ENCODE measurements at places on chromosomes 13 and 19. TPM values are rescaled to one million over a fixed set of nuclear protein-coding genes. Genes with fewer than 3 reads are reported as not detected.

The ZNF681 gene
- 3.4 TPM for total RNA-seq

The STARD13 gene
- total RNA-seq = 58.0 TPM

The KPNA3 gene
- 35.7 TPM for total RNA-seq

The TMEM255B gene
- 5.4 TPM for total RNA-seq

The SYCN gene
- not detected for total RNA-seq

The FUT6 gene
- total RNA-seq = not detected

The CLEC11A gene
- total RNA-seq = 7.0 TPM

The CYP2F1 gene
- total RNA-seq = not detected

The PBX4 gene
- 4.7 TPM for total RNA-seq

The FGF21 gene
- total RNA-seq = not detected

The C19orf67 gene
- total RNA-seq = not detected

The RASGRP4 gene
- total RNA-seq = 0.78 TPM

The ONECUT3 gene
- total RNA-seq = not detected

The ENOX1 gene
- 29.1 TPM for total RNA-seq

The LILRB5 gene
- total RNA-seq = 1.5 TPM

The HSPB6 gene
- total RNA-seq = 19.1 TPM

The SELENOV gene
- not detected for total RNA-seq

The CGB2 gene
- total RNA-seq = not detected

The SNRPD2 gene
- 212 TPM for total RNA-seq

The NOTCH3 gene
- 32.1 TPM for total RNA-seq

The OR7D2 gene
- total RNA-seq = 0.28 TPM

The ZAR1L gene
- total RNA-seq = not detected

The ZNF486 gene
- 3.8 TPM for total RNA-seq

The MUC16 gene
- 0.04 TPM for total RNA-seq

The SLC27A5 gene
- 29.2 TPM for total RNA-seq

The ZNF135 gene
- 17.4 TPM for total RNA-seq

The WDR87 gene
- not detected for total RNA-seq

The EFNB2 gene
- 26.7 TPM for total RNA-seq

The PEAK3 gene
- total RNA-seq = 1.3 TPM

The NXNL1 gene
- total RNA-seq = 0.55 TPM

The CLEC17A gene
- 0.83 TPM for total RNA-seq

The SIGLEC5 gene
- not detected for total RNA-seq

The OR7C1 gene
- total RNA-seq = 0.34 TPM

The CBY2 gene
- total RNA-seq = not detected

The VSIG10L gene
- total RNA-seq = 4.3 TPM

The LILRB3 gene
- 13.5 TPM for total RNA-seq

The HPN gene
- 6.7 TPM for total RNA-seq

The PTPRS gene
- total RNA-seq = 226 TPM

The PNMA8A gene
- total RNA-seq = 127 TPM

The NKPD1 gene
- 0.69 TPM for total RNA-seq

Data from dorsolateral prefrontal cortex (tissue), 122 donors.